CD14-positive monocyte (primary cell): ENCODE measurements at places on chromosomes 4 and X. TPM values are rescaled to one million over a fixed set of nuclear protein-coding genes. Genes with fewer than 3 reads are reported as not detected.

GRCh38 chrX:44765556-44765955, 78.3 kb upstream of the DUSP21 start:
- no peak overlapping the region for H3K4me3 ChIP-seq
- H3K27me3 ChIP-seq: no peaks in the 10 kb centered on the region
- H3K36me3 ChIP-seq: no peaks in the 10 kb centered on the region
- no peak overlapping the region for H3K27ac ChIP-seq
- DNase-seq: no peak
- H3K4me1 ChIP-seq: no peaks in the 10 kb centered on the region

- H3K36me3 ChIP-seq: no peaks in the 10 kb centered on the region
- no peak overlapping the region for H3K4me3 ChIP-seq
- DNase-seq: no peak
- no peak overlapping the region for H3K27ac ChIP-seq
These were observed 110.3 kb downstream of the MTNR1A start for GRCh38 chr4:186445040-186445439.

DNA sequence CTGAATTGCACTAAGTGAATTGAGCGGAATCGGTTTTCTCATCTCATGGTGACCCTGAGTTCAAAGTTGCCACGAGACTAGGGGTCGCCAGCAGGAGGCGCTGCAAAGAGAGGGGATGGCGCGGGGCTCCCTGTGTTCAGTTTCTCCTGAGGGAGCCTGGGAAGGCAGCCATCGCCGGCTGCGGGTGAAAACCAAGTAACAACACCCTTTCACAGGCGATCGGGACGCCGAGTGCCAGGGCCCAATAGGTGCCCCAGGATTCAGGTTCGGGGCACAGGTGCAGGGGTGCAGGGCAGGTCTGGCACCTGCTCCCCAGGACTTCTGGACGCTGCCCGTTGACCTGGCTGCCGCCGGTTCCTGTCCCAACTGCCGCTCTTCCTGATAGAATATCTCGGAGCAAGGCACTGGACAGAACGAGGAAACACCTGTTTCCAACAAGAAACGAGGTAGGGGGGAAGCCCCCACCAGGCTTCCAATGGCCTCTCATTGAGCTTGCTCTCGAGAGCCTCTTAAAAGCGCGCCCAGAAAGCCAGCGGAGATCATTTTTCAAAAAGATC, 1.1 kb upstream of the FGF16 start:
- H3K27ac ChIP-seq: no peak overlapping the region
- peaks cover 29% of the 10 kb centered on the region for H3K4me1 ChIP-seq
- no peak overlapping the region for H3K4me3 ChIP-seq

MAGEA3 gene
- polyA plus RNA-seq: not detected

ADGRG4 gene
- not detected in 2 replicates for polyA plus RNA-seq

MAOA gene
- polyA plus RNA-seq: 0.56 TPM

GLOD5 gene
- polyA plus RNA-seq: not detected
